ENCODE measurements at places on chromosomes 5 and 9.

- no peak for DNase-seq
Measured at GRCh38 chr9:91995000-91995655, 45.1 kb upstream of the ROR2 start.

- no peak for DNase-seq
Measured at GRCh38 chr5:1141834-1142233, 30.0 kb upstream of the SLC12A7 start.

- no peak for DNase-seq
Measured at GRCh38 chr5:124580925-124581737, 165.3 kb downstream of the ZNF608 start.

- no peak for DNase-seq
Measured at GRCh38 chr5:9063615-9064245, 482.1 kb downstream of the SEMA5A start.

DNA sequence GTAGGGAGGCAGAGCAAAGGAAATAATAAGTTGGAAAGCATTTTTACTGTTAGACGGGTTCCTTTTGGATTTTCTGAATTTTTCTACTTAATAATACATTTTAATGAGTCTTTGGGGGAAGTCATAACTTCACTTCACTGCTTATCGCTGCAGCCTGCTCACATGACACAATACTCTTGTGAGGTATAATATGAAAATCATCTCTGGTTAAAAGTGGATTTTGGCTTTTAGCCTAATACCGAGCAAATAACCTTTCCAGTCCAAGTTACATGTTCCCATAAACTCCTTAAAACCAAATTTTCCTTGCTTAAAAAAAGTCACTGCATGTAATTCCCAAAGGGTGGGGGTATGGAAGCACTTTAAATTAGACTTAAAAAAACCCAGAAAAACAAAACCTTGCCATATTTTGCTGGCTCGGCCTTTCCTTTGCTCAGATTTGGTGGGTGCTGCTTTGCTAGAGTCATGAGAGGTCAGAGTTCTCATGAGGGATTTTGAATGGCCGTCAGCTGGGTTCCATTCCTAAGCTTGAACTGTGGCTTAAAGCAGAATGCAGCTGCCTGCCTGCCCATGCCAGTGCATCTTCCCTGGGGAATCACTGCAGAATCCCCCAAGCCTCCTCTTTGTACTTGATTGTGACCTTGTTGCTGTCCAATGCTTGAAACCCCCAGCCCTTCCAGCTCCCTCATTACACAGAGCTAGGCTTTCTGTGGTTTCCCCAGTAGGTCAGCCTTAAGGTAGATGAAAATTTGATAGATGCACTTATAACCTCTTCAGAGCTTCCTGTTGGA lies 331.8 kb downstream of the KDM4C start:
- DNase-seq: no peak

GRCh38 chr5:142455856-142456255 lies 131.0 kb upstream of the SPRY4 start:
- no peak for DNase-seq

GRCh38 chr5:472076-472655 lies 29.2 kb downstream of the EXOC3 start:
- DNase-seq: no peak

DNA sequence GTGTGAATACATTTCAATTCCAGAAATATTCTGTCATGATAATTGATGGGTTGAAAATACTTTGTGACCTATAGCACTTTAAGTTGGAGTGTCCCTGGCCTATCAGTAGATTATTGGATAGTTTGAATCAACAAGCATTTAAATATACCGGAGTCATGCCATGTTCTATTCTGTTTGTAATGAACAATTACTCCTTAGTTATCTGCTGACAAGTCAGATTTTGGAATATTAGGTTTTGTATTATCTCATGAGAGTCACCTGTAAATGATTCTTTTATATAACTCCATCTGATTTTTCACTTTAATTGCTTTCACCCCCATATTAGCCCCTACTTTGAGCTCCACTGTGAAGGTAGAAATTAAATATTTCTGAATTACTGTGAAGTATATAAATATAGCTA lies 92.5 kb upstream of the SH3GL2 start:
- DNase-seq: no peak

DNA sequence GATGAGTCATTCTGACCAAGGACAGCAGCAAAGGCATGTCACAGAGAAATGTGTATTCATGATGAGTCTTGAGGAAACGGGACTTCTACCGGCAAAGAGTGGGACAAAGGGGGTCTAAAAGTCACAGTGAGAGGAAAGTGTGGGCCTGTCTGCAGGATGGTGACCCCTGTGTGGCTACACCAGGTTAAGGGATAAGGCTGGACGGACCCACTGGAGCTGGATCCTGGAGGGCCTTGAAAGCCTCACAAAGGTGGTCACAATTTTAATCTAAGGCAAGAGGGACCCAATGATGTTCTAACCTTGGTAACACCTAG lies 176.5 kb downstream of the CDK5RAP2 start:
- no peak for DNase-seq

DNA sequence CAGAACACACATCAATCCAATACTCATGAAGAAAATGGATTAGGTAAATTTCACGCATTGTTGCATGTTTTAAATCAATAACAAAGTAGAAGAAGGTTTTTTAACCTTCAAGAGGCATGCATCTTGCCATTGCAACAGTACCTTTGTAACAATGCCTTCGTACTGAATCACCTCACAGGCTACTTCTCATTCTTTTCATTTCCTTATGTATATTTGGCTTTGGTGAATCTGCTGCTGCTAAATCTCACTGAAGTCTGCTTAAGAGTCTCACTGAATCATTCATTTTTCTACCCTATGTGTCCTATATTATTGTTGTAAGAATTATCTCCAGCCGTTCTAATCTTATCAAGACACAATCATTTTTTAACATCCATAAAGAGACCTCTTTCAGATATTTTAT lies 152.5 kb downstream of the CDH10 start:
- DNase-seq: no peak

DNA sequence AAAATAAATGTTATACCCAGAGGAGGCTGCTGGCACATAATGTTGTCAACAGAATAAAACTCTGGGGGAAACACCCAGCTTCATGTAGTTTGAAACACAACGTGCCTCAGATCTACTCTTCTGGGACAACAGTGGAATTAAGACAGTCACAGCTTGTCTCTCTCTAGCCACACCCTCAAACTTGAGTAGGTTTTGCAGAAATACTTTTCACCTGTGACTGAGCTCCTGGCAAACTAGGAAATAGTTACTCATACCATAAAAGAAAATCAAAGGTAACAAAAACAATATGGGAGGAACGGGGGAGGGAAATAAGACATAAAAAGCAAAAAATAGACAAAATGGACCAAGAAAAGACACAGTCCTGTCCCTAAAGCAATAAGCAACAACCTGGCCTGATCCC lies 14.4 kb downstream of the ELAVL2 start:
- no peak for DNase-seq

DNA sequence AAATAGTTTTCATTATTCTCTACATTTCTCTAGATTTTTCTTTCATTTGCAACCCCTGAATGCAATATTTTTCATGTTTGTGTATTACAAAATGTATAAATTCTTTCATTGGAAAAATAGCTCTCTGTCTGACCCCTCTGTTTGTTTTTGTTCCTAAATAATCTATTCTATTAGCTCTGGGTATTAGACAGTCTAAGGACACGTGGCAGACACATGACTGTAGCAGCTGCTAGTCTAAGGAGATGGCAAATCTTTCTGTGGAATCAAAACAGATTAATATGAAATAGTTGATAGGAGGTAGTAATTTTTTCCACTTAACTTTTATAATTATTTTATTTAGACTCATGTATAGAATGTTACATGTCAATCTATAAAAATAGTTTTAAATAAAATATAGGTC lies 21.4 kb upstream of the SPATA9 start:
- no peak for DNase-seq

DNA sequence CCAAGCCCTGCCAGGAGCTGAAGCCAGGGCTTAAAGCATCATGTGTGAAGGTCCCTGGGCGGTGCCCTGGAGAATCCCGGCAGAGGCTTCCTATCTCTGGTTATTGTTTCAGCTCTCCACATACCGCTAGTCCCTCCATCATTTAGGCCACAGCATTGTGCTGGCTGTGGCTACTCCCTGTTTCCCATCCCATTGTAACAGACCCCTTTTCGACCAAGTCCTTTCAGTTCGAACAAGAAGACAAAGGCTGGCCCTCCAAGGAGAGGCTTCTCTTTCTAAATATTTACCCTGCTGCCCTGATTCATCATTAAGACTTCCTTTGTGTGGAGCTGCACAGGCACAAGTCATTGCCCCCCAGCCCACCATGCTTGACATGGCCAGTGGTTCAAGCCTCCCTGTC lies 41.6 kb downstream of the NEUROG1 start:
- DNase-seq: no peak
